GM12864 (cell line): ENCODE measurements at places on chromosomes 3 and 15.

DNA sequence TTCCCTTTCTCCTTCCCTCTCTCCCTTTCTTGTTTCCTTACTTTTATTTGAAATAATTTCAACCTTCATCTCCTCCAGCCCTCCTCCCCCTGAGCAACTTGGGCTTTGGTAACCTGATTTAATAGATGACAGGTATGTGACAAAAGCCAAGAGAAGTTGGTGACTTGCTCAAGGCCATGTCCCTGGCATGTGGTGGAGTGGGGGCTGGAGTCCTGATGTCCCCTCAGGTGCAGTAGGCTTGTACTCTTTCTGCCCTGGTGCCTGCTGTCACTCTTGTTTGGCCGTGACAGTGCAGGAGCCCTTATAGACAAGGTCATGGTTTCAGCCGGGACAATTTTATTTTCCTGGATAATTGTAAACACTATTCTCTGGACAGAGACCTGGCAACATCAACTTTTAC lies 152.7 kb downstream of the SV2B start:
- DNase-seq: no peak

DNA sequence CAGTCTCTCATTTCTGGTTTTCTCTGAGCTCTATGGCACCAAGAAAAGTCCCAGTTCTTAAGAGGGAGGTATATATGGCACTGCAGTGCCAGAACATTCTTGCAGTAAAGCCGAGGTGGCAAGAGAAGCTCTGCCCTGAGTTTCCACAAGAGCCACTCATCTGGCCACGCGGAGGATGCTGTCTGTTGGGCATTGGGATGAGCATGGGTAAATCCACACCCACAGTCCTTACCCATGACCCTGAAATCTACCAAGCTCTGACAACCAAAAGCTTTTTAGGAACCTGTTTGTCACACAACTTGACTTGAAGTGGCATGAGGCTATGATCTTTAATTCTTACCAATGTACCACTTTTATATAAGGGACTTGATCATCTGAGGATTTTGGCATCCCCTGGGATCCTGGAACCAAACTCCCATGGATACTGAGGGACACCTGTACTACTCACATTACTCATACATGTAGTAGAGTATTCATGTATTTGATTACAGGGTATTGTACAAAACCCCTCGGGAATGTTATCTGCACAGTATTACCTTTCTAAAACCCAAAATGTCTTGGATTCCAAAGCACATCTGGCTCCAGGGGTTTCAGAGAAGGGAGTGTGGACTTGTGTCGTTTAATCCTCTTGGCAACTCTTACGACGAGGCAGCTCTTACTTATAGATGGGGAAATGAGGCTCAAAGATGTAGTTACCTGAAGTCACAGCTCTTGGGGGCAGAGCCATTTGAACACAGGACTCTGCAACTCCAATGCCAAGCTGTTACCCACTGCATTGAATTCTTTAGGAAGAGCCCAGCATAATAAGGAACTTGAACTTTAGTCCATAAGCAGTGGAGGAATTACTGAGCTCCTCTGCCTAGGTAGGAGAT lies 8.8 kb downstream of the RPL32 start:
- no peak for DNase-seq

DNA sequence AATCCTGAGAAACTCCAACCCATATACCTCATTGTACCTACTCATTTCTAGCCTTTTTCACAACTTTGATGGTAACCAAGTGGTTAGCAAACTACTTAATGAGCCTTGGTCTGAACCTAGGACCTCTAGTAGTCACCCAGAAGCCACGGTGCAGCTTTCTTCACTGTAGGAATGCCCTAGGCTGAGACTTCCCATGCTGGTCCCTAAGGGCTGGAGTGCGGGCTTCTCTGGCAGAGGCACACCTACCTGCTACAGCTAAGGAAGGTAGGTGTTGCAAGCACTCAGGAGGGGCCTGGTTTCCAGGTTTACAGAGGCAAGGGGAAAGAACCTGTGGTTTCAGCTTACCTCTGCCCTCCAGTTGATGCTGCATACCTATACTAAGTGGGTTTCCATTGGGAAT lies 65.4 kb downstream of the DHX30 start:
- no peak for DNase-seq

GRCh38 chr15:91717811-91718210 lies 135.7 kb upstream of the SLCO3A1 start:
- no peak for DNase-seq

GRCh38 chr3:101784855-101785613 lies 6.0 kb downstream of the NXPE3 start:
- DNase-seq: no peak

- DNase-seq: no peak
Measured at GRCh38 chr15:66291816-66292570, 1.4 kb upstream of the DIS3L start.

DNA sequence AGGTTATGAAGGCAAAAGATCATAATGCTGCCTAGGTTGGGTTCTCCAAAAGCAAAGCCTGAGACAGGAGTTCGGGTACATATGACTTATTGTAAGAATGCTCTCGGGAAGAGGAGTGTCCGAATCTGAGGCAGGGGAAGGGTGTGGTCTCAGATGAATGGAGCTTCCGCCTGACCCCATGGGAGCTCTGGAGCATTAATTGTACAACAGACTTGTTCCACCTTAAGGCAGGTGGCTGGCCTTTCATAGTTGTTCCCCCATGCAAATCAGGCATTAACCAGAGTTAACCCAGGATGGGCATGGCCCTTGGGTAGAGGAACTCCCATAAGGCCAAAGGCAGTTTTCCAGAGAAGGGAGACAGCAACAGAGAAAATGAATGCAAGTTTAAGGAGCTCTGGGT lies 170.6 kb downstream of the MYRIP start:
- DNase-seq: no peak

GRCh38 chr15:81809543-81809942 lies 236.3 kb downstream of the MEX3B start:
- DNase-seq: no peak

- no peak for DNase-seq
Measured at GRCh38 chr3:177208781-177209180, 11.5 kb upstream of the TBL1XR1 start.

- DNase-seq: no peak
Measured at GRCh38 chr15:57784081-57784511, 77.6 kb downstream of the POLR2M start.

- DNase-seq: no peak
Measured at GRCh38 chr3:155416500-155417118, 123.1 kb upstream of the STRIT1 start.

GRCh38 chr15:74007820-74008371 lies 13.4 kb downstream of the PML start:
- no peak for DNase-seq

GRCh38 chr3:80526153-80526552 lies 758.4 kb upstream of the ROBO1 start:
- DNase-seq: no peak

DNA sequence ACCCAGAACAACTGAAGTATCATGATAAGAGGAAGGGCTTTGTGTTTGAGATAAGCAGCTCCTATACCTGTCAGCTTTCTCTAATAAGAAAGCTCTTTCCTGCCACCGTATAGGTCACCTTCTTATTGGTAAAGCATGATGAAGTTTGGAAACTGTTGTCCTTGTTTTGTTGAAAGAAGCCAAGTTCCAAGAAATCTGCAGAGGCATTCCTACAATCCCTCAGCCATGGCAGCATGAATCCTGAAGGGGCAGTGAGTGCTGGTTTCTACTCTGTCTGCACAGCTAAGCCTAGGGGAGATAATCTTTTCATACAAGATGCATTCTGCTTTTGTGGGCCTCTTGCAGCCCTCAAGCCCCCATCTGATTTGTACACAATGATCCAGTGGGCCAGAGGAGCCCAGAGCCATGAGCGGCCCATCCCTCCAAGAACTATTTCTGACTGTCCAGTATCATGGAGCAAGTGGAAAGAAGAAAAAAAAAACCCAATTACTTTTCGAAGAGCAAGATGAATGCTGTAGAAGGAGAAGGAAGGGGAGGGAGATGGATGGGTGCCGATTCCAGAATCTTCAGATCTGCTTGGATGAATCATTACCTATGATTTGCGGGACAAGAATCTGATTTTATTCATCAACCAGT lies 1.9 kb upstream of the THBS1 start:
- no peak for DNase-seq

DNA sequence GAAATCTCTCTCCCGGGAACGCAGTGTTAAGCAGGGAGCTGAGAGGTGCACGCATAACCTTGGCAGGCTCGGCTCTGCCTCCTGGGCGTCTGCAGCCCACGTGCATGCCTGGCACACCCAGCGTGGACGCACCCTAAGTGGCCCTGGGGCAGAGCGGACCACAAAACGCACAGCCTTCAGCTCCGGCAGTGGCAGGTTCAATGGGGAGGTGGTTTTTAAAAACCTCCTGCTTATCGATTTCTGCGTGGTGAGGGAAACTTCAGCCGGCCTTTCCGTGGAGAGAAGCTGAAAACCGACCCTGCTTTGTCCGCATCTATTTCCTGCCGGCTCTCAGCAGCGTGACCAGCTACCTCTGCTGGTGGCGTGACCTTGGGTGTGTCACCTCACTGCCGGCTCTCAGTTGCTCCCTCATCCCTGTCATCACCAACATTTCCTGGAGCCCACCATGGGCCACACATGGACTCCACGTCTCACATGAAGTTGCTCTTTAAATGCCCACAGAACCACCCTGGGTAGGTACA lies 134.8 kb upstream of the MEF2A start:
- no peak for DNase-seq

DNA sequence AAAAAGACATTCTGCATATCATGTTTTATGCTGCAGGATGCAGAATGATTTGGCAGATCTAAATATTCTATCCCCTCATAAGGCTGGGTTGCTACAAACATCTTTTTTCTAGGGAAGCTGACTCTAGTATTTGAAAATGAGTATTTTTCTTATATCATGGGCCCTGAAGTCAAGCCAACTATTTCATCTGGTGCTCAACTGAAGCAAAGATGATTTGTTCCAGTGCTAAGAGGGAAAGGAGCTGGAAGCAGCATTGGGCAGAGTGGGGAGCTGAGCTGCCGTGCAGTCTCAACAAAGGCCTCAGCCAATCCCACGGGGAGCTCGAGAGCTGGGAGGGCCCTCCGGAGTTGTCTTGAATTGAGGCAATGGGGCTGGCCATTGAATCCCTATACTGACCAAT lies 155.3 kb upstream of the SLCO3A1 start:
- DNase-seq: no peak
